ENCODE measurements at places on chromosomes 13 and 19. TPM values are rescaled to one million over a fixed set of nuclear protein-coding genes. Genes with fewer than 3 reads are reported as not detected.

PVR gene
- total RNA-seq, result 98.1 TPM

GRCh38 chr13:20178156-20178555, 14.6 kb downstream of the GJB2 start:
- DNase-seq, result no peak

DNA sequence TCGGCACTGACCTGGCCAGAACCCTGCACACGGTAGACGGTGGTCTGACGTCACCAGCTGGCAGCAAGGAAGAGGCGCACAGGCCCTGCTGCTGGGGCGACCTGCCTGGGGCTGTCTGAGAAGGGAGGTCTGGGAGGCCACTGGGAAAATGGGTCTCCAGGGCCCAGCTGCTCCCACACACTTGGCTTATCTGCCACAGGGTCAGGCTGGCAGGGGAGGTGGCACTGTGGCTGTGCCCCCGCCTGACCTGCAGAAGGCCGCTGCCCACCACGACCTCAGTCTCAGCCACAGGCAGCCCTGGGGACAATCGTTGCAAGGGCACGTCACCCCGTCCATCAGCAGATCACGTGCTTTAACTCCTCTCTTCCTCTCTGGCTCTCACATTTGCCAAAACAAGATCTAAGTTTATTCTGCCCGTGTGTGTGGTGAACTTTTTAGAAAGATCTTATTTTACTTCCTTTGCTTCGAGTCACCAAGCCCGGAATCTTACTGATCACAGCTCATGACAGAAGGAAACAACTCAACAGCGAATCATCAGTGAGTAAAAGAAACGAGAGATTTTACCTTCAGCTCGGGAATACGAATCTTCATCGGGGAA, 45.2 kb upstream of the RANBP3 start:
- DNase-seq, result peak; percentile 51

DNA sequence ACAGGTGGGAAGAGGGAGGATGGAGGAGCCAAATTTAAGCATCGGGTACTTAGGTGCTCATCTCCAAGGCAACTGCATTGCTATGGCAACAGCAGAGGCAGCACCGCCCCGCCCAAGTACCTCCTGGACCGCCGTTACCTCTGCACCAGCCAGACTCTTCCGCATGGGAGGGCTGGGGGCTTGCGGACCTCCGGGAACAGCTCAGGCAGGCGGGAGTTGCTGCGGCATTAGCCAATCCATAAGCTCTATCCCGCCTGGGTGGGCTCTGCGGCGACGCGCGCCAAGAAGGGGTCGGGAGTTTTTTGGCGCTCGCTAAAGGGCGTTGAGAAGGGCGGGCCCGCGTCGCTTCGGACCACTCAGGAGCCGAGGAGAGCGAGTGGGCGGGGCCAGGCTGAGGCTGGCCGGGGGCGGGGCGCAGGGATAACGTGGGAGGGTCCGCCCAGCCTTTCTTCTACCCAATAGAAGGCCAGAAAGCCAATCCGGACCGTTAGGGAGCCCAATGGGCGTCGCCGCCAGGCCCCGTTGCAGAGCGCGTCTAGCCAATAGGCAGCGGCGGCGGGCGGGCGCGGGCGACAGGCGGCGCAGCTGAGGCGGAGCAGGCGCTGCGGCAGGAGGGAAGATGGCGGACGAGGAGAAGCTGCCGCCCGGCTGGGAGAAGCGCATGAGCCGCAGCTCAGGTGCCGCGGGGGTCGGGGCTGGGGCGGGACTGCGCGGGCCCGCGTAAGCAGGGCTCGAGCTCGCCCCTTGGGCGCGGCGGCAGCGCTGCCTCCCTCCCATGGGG, at the start of gene PIN1:
Gene PIN1 (plus strand): TSS at position 593 of the 781 bp plus-strand sequence. CDS start 27 bp downstream, at position 620.
- peak; percentile 97 for DNase-seq

DNA sequence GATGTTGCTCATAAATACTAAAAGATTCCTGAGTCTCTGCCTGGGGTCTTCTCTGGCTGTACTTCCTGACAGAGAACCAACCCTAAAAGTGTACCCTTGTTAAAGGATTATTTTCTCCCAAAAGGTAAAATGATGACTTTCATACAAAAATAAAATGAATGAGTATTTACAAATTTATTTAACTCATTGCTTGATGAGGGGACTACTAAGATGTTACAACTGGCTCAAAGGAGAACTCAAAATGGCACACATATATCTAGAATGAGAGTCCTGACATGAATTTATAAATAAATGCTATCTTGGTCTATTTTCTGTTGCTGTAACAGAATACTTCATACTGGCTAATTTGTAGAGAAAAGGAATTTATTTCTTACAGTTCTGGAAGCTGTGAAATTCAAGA, 30.5 kb downstream of the STOML3 start:
- DNase-seq, result no peak

- DNase-seq, result no peak
Measured at GRCh38 chr19:30214651-30215051, 157.5 kb upstream of the ZNF536 start.
